ENCODE measurements at places on chromosomes 11 and 22.

DNA sequence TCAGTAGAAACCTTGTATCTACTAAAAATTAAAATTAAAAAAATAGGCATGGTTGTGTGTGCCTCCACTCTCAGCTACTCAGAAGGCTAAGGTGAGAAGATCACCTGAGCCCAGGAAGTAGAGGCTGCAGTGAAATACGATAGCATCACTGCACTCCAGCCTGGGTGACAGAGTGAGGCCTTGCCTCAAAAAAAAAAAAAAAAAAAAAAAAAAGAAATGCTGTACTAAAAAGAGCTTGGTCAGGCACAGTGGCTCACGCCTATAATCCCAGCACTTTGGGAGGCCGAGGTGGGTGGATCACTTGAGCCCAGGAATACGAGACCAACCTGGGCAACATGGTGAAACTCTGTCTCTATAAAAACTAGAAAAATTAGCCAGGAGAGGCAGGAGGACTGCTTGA is 36.5 kb downstream of the SBF2 start:
- no peak for DNase-seq

DNA sequence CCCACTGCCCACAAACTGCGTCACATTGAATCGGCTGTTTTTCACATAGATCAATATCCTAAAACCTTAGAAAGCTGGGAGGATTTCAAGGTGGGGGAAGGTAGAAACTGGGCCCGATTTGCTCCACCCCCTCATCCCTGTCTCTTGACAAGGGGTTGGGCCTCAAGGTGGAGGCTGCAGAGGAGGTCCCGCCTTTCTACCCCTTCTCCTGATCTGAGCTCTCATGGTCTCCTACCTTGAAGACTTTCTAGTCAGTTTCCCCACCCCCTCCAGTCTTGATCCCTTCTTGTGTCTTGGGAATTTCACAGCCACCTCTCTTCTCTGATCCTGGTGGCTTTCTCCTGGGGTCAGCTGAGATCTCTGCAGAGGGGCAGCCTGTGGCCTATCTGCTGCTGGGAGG is 4.5 kb upstream of the STARD10 start:
- DNase-seq: no peak

GRCh38 chr11:42234451-42234951 is 775.0 kb upstream of the LRRC4C start:
- no peak for DNase-seq

DNA sequence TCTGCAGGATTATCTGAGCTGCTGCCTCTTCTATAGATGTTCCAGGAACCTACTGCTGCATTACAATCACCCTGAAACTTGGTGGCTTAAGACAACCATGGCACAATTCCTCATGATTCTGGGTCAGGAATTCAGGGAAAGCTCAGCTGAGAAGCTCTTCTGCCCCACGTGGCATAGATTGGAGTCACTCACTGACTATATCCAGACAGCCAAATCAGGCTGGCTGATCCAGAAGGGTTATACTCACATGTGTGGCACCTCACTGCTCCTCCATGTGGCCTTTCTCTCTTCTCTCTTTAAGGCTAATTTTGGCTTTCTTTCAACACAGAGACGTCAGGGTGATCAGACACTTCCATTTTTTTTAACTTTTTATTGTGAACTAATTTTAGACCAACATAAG is 125.5 kb downstream of the BBOX1 start:
- no peak for DNase-seq

DNA sequence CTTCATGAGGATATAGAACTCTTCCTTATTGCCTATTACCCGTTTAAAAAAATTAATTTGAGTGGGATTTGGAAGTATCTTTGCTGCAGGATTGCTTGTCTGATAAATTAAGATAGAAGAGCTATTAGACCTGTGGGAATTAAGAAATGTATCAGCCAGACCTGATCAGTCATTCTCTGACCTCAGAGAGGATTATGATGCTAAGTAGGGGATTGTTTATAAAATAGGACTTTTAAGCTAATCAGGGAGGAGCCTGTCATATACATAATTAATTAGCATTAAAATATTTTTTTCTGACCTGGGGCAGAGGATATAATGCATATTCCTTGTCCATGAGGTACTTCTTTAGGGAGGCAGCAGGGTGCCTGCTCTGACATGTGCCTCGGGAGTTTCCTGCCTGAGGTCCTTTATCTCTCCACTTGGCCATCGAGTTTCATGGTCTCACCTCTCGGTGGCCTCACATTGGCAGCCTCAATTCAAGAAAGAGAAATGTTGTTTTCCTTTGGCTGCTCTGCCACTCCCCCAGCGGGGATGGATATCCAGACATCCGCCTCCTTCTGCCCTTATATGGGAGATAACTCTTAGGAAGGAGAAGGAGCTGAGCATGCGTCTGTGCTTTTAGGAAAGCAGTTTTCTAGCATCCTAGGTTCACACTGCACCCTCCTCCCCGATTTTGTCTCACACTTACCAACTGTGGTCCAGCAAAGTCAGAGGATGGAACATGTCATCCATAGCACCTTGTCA is 41.1 kb downstream of the DIXDC1 start:
- no peak for DNase-seq

DNA sequence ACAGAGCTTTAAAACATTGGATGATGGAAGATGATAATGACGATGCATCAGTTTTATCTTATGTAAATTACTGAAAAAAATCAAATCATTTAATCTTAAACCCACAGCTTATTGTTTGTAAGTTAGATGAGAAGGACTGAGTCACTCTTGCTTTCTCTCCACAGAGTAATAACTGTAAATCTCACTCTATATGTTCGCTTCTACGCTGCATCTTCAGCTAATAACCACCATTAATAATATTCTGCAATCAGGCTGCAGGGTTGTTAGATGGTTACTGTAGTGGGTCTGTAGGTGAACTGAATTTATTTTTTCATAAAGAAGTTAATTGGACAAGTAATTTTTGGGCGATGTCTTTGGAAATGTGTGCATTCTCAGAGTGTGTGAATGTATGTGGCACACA is 260.0 kb downstream of the FAT3 start:
- no peak for DNase-seq

DNA sequence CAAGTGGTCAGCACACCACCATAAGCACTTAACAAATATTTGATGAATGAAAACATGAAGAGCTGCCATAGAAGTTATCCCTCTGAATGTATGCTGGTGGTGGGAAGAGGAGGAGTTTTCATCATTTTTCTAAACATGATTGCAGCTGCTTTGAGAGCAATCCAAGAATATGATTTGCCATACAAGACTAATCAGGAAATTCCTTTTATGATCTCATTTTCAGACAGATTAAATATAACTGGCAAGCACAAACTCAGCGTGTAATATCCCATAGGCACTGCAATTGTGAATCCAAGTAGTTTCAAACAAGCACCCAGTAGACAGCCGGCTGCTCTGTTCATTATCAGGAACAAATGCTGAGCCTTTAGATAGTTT is 505.7 kb upstream of the LUZP2 start:
- no peak for DNase-seq

- no peak for DNase-seq
Observed at GRCh38 chr11:58771458-58771855, 39.7 kb upstream of the GLYAT start.

DNA sequence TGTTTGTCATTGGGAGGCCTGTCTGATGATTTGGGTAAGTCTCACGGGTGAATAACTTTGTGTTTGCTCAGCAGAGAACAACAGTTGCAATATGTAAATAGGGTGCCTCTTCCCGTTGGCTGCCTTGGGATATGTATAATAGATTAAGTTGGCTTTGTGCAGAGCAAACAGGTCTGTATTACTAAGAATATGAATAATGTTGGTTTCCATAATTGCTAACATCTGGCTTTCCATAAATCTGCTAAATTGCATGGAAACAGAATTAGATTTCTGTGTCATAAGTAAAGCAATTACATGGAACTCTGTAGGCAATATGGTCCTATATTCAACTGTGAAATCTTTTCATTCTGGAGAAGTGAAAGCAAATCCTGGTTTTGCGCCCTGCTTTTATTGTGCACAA is 636.0 kb upstream of the ANO5 start:
- DNase-seq: no peak

GRCh38 chr11:75547617-75548058 is 14.4 kb upstream of the SERPINH1 start:
- no peak for DNase-seq

- DNase-seq: no peak
Observed at GRCh38 chr11:121311373-121311772, 18.8 kb downstream of the SC5D start.

GRCh38 chr22:27662359-27663301 is 138.9 kb downstream of the MN1 start:
- DNase-seq: no peak

DNA sequence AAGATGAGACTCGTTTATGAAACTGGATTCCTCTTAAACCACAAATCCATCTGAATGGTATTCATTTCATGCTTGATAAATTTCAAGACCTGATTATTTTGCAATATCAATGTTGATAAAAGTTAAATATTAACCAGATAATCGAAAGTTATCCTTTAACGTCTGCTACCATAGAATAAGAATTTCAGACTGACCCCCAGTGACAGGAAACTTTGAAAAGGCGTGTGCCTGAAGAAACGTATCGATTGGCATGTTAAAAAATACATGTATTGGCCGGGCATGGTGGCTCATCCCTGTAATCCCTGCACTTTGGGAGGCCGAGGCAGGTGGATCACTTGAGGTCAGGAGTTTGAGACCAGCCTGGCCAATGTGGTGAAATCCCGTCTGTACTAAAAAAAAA is 13.9 kb downstream of the SCGB1A1 start:
- no peak for DNase-seq

DNA sequence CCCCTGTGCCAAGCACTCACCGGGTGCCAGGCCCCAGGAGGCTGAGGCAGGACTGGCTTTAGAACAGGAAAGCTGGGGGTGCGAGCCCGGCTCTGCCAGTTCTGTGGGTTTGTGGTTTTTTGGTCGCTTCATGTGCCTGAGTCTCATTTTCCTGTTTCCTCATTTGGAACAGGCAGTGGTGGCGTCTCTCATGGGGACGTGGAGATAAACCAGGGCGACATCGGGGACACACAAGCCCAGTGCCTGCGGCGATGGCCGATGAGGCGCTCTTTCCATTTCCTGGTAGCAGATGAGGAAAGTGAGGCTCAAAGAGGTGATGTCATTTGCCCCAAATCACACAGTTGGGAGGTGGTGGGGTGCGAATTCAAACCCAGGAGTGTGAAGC is 20.8 kb upstream of the CHKA start:
- no peak for DNase-seq

- no peak for DNase-seq
Observed at GRCh38 chr11:7251836-7252682, at the start of gene SYT9. TSS of gene SYT9 (plus strand) at chr11:7251904. CDS start at chr11:7252187, 283 bp downstream.

DNA sequence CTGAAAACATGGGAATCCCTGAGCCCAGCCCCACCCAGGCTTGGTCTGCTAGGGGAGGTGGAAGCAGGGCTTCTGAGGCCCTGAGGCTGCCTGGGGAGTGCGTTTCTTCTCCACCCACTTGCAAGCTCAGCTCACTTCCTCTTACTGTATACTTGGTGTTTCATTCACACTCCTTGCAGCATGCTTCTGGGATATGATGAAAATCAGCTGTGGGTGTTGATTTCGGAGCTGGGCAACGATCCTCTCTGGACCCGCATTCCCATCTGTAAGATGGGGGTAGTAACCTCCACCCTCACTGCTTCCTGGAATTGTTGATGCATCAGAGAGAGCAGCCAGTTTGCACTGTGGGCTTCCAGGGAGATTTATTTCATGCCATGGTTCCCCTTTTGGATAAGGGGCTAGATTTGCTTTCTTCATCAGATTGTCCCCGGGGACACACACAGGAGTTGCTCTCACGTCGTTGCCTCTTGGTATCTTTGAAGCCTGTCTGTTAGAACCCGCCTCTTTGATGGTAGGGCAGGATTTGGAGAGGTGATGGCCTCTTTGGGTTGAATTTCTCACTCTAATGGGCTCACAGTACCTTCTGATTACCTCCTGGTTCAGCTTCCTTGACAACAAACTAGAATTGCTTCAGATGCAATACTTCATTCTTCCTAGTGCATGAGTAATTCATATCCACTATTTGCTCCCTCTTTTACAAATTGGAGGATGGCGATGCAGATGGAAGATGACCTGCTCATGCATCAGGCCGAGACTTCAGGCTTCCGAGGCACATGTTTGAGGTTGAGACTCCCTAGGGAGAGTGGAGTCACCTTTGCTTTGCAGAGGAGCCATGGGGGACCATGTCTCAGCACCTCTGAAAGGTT is 40.4 kb downstream of the BCR start:
- DNase-seq: no peak

GRCh38 chr11:85626496-85626895 is 648 bp downstream of the DLG2 start:
- no peak for DNase-seq

DNA sequence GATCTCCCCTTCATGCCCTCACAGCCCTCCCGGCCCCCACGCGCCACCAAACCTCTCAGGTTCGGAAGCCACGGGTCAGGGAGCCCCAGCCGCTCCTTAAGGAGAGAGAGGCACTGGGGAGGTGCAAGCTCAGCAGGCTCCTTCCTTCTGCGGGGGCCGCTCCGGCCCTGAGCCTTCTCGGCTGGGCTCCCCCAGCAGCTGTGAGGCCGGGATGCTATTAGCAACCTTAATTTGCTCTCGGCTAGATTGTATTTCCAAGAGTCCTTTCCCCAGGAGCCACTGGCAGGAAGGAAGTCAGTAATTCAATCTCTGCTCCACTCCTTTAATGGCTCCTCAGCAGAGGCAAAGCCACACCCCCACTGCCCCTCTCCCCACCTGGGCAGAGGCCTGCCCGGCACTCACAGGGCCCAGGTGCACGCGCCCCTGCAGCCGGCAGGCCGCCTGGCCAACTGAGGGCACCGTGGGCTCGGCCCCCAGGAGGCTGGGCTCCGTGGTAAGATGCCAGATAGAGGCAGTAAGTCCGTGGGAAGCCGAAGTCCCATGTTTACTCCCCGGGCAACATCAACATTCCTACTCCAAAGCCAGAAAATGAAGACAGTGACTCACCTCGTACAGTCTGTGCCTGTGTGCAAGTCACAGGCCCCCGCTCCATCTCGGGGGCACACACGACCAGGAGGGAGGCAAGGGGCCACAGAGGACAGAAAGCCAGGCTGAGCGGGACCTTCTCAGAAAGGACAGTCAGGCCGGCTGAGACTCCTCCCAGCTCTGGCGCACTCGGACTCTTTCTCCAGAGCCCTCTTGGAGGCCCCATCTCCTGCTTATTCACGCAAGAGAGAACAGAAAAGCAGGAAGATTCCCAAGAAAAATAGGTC is 5.2 kb downstream of the IGSF9B start:
- no peak for DNase-seq

DNA sequence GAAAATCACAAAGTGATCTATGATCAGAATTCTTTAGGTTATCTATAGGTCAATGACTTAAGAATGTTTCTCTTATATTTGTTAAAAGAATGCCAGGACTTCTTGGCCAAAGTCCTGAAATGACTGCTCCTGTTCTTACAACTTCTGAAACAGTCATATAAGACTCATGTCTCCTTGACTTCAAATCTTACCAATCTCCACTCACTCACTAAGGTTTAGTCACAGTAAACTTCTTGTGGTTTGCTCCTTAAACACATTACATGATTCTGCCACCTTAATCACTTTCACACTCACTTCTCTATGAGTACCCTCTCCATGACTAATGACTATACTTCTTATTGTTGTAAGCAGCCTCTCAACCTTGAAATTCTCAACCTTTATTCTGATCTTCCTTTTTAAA is 648.7 kb upstream of the CCDC179 start:
- no peak for DNase-seq

Measured in stimulated activated CD4-positive, alpha-beta T cell treated with anti-CD3 and anti-CD28 coated beads, Interleukin-1b, Interleukin-23, amount 100 ng/mL, for 24 hours (primary cell).